ENCODE measurements at places on chromosomes 3 and 15. TPM values are rescaled to one million over a fixed set of nuclear protein-coding genes. Genes with fewer than 3 reads are reported as not detected.

DNA sequence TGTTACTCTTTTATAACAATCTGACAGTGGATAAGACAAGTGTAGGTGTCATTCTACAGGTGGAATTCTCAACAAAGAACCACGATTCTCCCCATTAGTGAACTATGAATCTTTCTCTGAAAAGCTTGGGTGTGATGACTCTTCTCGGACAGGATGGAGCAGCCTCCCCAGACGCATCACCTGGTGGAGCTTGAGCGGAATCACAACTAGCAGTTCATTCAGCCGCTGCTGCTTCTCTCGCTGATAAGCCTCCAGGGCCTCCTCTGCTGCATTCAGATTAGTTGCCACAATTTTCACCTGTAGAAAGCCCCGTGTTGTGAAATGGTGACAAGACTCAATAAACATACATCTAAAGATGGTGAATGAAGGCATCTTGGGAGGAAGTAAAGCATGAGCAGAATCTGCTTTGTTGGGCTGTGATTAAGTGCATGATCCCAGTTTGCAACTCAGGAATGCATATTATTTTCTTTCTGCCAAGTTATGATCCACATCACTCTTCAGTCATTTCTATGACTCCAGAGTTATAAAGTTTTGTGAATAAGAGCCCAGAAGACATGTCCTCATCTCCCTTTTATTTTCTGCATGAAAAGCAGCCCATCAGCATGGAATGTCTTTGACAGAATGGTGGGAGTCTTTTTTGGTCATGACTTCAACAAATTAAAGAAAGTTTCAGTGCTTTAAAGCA lies 93.6 kb downstream of the BOC start:
- DNase-seq = no peak
- H3K27me3 ChIP-seq = no peaks in the 10 kb centered on the region
- H3K27ac ChIP-seq = no peak overlapping the region
- peaks cover 4% of the 10 kb centered on the region for H3K36me3 ChIP-seq
- H3K4me1 ChIP-seq = no peaks in the 10 kb centered on the region
- no peak overlapping the region for H3K4me3 ChIP-seq

GRCh38 chr15:71387810-71388209 lies 272.5 kb downstream of the THSD4 start:
- no peaks in the 10 kb centered on the region for H3K27me3 ChIP-seq
- H3K36me3 ChIP-seq = no peaks in the 10 kb centered on the region
- no peak for DNase-seq
- no peak overlapping the region for H3K4me3 ChIP-seq
- peaks cover 40% of the 10 kb centered on the region for H3K4me1 ChIP-seq

- peaks cover 9% of the 10 kb centered on the region for H3K4me1 ChIP-seq
- no peak overlapping the region for H3K27ac ChIP-seq
- H3K36me3 ChIP-seq = no peaks in the 10 kb centered on the region
- H3K4me3 ChIP-seq = no peak overlapping the region
- no peaks in the 10 kb centered on the region for H3K27me3 ChIP-seq
- DNase-seq = no peak
Measured at GRCh38 chr3:49790626-49791411, 4.5 kb upstream of the IP6K1 start.

Gene GP9
- not detected for total RNA-seq

Gene CCRL2
- total RNA-seq = not detected

Gene KCTD6
- 1.3 TPM for total RNA-seq
